Coronary artery (tissue), 2 donors: ENCODE measurements at places on chromosomes 7 and 10.

DNA sequence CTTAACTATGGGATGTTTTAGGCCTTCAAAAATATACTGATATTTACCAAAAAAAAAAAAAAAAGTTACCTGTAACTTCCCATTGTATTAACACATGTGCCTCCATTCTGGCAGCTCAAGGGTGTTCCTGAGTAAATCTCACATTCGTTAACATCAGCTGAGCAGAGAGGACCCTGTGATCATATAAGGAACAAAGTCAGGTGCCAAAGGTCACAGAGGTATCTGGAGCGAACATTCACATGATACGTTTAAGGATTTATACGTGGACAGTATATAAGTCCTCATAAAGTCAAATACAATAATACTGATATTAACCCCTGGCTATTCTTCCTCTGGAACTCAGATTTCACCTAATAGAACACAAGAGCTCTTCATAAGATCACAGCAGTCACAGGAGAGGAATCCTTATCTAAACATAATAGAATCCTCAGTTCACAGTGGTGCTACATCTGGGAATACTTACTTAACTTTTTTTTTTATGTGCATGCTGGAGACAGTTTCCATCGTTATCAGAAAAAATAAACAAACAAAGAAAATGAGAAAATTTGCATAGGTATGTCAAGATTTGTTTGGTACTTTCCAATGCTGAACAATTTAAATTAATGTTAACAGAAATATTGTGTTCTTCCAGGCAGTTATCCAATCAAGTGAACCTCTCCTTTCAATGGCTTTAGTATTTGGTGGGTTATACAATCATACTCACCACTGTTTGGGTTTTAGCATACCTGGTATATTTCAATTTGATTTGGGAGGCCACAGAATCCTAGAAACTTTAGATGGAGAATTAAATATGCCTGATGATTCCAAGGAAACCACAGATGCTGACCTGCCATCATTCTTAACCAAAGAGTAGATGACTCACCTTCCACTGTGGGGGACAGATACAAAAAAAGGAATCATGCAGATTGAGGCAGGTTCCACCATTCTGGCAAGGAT lies 6.6 kb downstream of the CUBN start:
- no peak for DNase-seq

- DNase-seq: no peak
Measured at GRCh38 chr10:48976196-48976595, 36.6 kb upstream of the LRRC18 start.

GRCh38 chr7:6096581-6096980 lies 65.4 kb downstream of the ANKRD61 start:
- no peak for DNase-seq

DNA sequence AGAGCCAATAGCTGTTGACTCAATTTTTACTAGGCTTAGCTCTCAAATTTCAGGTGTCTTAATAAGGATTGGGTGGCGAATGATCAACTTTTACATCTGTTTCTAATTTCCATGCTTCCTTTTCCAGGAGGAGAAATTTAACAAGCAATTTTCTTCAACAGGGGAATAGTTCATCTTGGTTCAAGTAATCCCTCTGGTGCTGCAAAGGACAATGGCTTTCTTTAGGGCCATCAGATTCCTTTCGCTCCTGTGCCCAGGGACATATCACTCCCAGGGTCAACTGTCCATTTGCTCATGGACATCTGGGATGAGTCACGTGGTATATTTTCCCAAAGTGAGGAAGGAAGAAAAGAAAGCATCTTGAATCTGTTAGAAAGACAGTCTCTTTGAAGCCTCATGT lies 313.3 kb downstream of the FRMD4A start:
- no peak for DNase-seq

DNA sequence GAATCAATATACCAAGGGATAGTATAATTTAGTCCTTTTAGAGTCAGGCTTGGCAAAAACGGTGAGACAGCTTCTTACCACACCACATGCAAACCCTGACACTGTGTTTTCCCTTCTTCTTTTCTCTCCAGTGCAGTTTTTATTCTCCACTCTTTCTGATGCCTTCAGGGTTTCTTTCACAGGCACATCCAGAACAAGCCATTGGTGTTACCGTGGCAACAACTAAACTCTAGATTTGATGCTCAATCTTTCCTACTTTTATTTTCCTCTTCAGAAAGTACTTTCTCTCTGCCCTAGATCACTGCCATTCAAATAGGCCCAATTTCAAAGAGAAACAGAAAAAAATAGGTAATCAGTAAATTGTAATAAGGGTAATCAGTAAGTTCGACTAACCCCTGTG lies 469.8 kb upstream of the POT1 start:
- no peak for DNase-seq

- no peak for DNase-seq
Measured at GRCh38 chr10:103192089-103192450, 1.0 kb downstream of the NT5C2 start.

DNA sequence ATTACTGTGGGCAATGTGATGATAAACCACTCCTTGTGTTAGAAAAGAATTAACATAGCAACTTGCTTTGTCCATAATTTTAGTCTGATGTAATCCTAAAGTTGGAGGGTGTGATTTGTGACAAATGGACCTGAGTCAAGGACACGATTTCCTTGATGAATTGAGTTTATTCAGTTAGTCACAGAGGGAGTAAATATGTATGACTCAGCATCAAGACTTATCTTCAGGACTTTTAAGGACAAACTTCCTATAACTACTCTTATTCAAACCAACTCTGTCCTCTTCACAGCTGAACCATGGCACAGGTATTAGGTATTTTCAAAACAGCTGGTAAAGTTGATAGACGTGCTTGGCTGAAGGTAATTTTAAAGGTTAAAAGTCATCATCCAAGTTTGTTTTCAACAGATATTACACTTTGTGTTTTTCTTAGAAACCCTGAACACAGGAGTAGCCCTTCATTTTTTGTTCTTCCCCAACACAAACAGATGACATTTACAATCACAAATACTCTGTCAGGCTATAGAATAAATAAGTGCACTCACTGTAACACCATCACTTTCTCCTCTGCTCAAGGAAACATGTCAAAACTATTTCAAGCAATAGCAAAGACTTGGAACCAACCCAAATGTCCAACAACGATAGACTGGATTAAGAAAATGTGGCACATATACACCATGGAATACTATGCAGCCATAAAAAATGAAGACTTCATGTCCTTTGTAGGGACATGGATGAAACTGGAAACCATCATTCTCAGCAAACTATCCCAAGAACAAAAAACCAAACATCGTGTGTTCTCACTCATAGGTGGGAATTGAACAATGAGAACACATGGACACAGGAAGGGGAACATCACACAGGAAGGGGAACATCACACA lies 54.5 kb downstream of the COA1 start:
- DNase-seq: no peak

GRCh38 chr10:98533241-98533640 lies 86.5 kb upstream of the HPS1 start:
- DNase-seq: no peak

GRCh38 chr7:94409200-94409948 lies 14.7 kb downstream of the COL1A2 start:
- no peak for DNase-seq

- DNase-seq: no peak
Measured at GRCh38 chr7:43645699-43646226, 62.9 kb downstream of the STK17A start.

GRCh38 chr7:146510088-146510680 lies 393.6 kb downstream of the CNTNAP2 start:
- DNase-seq: no peak
